T-cell (primary cell): ENCODE measurements at places on chromosomes 7 and 10.
A peak's percentile ranks its signal among the peaks of the same experiment; 100 is the strongest.

GRCh38 chr7:16594676-16595075 lies 50.9 kb downstream of the ANKMY2 start:
- DNase-seq: no peak

- DNase-seq: no peak
Observed at GRCh38 chr7:68893411-68893810, 704.9 kb upstream of the AUTS2 start.

- no peak for DNase-seq
Observed at GRCh38 chr10:103819493-103819892, 35.9 kb downstream of the SH3PXD2A start.

DNA sequence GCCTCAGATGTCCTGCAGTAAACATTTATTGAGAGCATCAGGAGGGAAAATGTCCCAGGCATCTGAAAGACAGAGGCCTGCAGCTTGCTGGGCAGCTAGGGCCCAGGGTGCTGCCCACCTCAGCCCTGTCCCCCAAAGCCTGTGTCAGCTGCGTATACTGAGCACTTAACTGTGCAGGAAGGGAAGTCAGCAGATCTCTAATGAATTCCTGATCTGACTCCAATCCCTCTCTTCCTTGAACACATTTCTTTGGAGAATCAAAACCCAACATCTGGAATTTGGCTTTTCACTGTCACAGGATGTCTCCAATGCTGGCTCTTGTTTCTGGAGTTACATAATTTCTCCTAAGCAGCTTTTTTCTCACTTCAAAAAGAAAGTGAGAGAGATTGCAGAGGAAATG lies 364.7 kb upstream of the NFE2L3 start:
- DNase-seq: no peak

GRCh38 chr10:111598433-111599059 lies 521.7 kb downstream of the ADRA2A start:
- DNase-seq: peak; percentile 9

GRCh38 chr7:55110993-55111361 lies 92.2 kb downstream of the EGFR start:
- no peak for DNase-seq
